ENCODE measurements at places on chromosomes 3 and 15.
A peak's percentile ranks its signal among the peaks of the same experiment; 100 is the strongest.

DNA sequence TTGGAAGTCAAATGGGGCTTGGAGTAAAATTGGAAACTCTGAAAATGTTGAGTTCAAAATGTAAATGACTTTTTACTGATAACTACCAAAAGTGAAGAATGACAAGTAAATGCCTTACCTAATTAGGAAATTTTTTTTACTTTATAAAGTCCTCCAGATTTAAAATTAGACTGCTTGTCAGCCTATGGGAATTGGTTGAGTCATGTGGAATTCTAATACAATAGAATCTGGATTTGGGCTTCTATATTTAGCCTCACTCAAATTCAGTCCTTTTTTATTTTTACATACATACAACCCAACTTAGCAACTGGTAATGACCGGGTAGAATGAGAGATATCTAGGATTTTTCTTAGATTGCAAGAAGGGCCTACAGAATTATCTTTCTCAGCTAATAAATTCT is 158.9 kb upstream of the CADPS start:
- DNase-seq, result no peak

- DNase-seq, result no peak
These were observed 730.2 kb downstream of the TUSC7 start for GRCh38 chr3:117439812-117440211.

- DNase-seq, result no peak
These were observed 7.3 kb downstream of the CCDC33 start for GRCh38 chr15:74243431-74243830.

- DNase-seq, result no peak
These were observed 994 bp downstream of the MESP1 start for GRCh38 chr15:89749951-89750559.

DNA sequence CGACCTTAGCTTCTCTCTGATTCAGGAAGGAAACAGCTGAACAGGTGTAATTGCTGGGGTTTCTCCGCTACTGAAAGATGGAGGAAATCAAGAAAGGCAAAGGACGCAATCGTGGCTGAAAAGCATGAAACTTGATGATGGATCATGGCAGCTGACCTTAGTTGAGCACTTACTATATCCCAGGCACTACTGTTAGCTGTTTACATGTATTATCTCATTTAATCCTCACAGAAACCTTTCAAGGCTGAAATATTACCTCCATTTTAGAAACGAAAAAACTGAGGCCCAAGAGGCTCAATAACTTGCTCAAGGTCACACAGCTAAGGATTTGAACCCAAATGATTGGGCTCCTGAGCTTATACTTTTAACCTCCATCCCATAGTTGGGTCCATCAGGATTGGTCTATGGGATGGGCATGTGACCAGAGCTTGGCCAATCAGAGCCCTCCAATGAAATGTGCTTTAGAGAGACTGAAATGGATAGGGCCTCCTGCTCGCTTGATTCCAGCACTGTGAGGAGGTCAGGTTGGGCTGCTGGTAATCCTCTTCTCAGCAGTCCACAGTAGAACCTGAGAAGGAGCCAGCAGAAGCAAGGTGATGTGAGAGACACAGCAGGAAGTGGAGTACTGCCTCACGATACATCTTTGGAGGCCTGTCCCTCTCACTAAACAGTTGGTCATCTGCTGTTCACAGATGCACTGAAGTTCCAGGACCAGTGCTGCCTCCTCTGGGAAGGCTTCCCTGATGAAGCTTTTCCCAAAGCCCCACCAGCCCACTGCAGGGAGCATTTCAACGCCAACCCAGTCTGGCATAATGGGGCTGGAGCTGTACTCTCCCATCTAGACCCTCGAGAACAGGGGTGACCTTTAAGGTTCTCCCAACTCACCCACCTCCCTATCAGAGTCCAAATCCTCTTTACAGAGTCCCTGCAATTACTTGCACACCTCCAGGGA is 10.4 kb downstream of the CLN6 start:
- no peak for DNase-seq

DNA sequence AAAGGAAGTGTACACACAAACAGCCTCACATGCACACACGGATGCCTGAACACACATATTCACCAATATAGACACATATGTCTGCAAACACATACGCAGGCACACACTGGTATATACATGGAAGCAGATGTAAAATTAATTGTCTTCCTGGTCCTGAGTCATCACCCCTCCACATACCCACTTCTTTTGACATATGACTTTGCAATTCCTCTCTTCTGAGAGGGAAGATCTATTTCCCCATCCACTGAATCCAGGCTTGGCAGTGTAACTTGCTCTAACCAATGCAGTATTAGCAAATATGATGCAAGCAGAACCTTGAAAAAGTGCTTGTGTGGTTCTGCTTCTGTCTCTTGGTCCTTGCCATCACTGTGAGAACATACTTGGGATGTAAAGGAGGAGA is 76.8 kb upstream of the HRH1 start:
- no peak for DNase-seq

GRCh38 chr3:77459926-77460325 is 420.0 kb downstream of the ROBO2 start:
- DNase-seq, result no peak

- no peak for DNase-seq
These were observed 16.2 kb downstream of the MB21D2 start for GRCh38 chr3:192901435-192901834.

- DNase-seq, result no peak
These were observed 96.3 kb upstream of the BCL6 start for GRCh38 chr3:187841560-187841959.

GRCh38 chr3:101803173-101803782 is 24.3 kb downstream of the NXPE3 start:
- peak; percentile 47 for DNase-seq

DNA sequence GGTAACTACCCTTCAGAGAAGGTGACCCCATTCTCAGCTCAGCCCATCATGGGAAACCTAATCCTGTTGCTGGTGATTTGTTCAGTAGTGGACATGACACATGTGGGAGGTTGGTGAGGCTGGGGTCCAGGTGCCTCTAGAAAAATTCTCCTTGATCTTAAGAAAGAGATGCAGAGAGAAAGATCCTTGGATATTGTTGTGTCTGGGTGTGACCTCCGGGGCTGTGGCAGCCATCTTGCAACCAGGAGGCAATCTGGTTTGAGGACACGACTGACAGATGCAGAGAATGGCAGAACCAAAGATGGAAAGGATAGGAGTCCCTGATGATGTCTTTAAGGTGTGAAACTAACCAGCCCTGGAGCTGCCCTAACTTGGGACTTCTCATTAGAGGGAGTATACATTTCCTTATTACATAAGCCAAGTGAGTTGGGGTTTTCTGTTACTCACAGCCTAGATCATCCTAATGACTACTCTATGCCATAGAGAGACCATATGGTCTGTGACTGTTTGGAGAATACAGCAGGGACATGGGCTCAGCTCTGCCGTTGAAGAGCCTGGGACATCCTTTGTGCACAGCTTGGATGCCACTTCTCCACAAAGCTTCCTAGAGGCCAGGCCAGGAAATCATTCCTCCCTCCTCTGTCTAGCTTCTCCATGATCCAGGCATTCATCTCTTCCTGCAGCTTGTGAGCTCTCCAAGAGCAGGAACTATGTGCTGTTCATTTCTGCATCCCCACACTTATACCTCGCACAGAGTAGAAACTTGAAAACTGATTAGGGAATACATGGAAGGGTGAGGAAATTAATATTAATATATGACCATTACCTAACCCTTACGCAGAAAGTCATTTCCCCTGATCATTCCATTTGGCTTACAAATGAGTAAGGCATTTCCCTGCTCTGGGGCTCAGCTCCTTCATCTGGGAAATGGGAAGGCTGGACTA is 45.9 kb downstream of the HRH1 start:
- DNase-seq, result no peak

GRCh38 chr3:61663356-61664104 is 102.2 kb downstream of the PTPRG start:
- no peak for DNase-seq

DNA sequence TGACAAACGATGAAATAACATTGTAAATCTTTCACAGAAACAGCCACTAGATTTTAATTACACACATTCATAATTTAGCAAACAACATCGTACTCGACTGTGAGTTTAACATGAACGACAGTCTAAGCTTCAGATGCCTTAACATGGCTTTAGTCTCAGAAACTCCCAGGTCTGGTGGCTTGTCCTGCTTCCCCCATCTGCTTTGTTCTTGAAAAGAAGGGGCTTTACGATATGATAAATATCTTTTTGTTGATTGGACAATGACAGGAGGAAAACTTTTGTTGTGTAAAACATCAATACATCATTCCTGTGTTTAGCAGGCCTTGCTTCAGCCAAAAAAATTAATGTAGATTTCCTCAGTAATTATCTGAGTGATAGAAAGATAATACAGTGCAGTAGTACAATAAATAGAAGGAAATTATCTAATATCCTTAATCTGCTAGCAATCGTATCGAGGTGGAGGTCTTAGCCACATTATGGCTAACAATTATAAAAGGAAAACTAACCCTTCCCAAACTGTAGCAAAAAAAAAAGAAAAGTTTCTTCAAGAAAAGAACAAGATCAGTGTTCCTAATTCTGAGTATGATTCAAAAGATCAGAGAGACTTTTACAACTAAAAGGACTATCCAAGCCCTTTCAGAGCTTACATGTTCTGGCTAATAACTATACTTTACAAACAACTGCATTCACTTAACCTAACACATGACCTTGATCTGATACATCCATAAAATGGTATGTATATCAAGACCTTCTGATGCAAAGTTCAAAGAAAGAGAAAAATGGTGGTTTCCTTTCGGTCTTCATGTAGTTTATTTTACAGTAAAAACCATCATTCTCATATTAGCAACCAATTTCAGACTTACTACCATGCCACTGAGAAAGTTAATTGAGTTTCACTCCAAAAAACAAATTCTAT is 535.7 kb downstream of the FOXP1 start:
- DNase-seq, result no peak

DNA sequence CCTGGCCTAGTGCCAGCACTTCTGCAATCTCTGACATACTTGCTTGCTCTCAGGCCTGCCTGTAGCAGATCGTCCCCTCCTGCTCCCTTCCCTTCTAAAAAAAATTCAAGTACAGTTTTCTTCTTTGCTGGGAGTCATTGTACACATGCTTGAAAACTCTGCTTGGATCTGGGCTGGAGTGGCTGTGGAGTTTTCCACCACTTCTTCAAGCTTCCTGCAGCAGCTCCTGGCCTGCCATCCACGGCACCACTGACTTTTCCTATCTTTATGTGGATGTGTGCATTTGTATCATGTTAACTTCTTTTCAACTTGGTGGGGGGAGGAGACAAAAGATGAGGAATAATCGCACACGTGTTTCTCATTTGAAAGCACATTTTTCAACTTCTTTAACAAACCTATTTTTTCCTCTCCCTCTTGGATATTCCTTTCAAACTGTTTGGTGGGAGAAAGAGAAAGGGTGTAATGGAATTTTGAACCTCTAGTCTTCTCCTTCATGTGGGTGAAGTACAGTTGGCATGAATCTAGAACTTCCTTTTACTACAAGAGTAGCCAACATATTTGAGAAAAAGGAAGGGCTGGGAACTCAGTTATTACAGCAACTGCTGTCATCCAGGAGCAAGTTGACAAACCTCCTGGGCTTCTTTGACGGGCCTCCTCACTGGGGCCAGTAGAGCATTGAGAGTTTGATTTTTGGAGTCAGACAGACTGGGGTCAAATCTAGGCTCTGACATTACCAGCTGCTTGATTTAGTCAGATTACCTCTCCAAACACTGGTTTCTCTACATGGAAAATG is 61.2 kb upstream of the LRTM1 start:
- DNase-seq, result no peak

GRCh38 chr3:194961149-194961548 is 275.5 kb downstream of the FAM43A start:
- DNase-seq, result no peak

GRCh38 chr3:81776643-81777042 is 15.2 kb upstream of the GBE1 start:
- DNase-seq, result no peak

GRCh38 chr15:30043211-30043655 is 39.5 kb upstream of the GOLGA8J start:
- no peak for DNase-seq

DNA sequence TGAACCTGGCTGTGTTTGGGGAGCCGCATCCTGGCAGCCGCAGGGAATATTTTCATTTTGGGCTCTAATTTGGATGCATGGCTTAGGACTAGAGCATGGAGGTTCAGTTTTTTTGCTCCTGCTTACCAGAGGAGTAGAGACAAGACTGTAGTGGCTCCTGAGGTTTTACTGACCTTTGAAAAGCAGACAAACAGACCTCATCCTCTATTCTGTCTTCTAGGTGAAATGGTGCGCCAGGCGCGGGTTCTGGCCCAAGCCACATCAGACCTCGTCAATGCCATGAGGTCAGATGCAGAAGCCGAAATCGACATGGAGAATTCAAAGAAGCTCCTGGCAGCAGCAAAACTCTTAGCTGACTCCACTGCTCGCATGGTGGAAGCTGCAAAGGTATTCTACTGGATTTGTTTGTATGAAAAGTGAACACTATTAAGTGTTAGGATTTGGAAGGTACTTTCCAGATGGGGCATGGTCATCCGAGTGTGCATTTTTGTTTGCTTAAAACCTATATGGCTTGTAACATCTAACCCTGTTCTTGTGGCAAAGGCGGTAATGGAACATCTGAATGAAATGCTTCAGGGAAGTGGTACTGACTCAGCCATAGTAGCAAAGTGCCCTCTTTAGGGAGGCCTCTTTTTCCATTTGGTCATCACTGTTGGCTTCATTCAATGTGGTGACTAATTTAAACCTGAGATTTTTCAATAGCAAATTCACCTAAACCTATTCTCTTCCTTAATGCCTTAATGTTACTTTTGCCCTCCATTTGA is 330.7 kb upstream of the TPM1 start:
- no peak for DNase-seq

- DNase-seq, result no peak
These were observed 102.0 kb downstream of the TBC1D5 start for GRCh38 chr3:17640466-17640865.

GRCh38 chr3:69767571-69767970 is 28.3 kb downstream of the MITF start:
- no peak for DNase-seq

- DNase-seq, result no peak
These were observed 12.2 kb downstream of the CBLB start for GRCh38 chr3:105856605-105857004.
